ACHN (cell line): ENCODE measurements at places on chromosomes 6 and 20.
A peak's percentile ranks its signal among the peaks of the same experiment; 100 is the strongest.

DNA sequence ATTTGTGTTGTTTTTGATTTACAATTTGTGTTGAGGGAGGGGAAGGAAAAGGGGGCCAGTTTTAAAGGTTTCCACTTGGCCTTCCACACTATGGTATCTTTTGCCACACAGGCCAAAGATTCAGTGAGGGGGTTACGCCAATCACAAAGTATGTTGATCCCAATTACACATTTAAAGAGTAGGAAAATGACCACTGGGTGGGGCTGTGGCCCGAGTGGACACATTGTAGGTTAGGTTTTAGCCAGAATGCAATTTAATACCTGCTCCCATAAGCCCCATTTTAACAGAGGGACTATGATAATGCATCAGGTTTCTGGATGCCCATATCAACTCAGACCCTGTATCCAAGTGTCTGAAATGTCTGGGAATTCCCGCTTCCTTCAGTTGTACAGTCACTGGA, 15.6 kb downstream of the VGLL2 start:
- DNase-seq, result peak; percentile 2

GRCh38 chr6:44071670-44072451, 55.4 kb downstream of the MRPL14 start:
- DNase-seq, result peak; percentile 60

DNA sequence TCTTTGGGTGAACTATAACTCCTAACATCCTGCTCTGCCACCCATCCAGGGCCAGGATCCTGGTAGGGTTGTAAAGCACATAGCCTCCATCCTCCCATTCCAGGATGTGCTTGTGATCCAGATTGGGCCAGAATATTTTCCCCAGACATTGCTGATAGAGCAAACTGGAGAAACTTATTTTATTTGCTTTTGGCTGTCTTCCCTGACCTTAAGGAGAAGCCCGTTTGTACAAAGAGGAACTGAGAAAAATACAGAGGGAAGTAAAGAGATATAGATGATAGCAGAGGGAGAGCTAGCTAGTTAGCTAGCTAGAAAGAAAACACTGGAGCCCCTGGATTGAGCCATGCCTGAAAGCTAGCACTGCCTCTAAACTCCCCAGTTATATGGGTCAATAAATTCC, 9.0 kb upstream of the HDAC2 start:
- DNase-seq, result no peak

- DNase-seq, result no peak
Measured at GRCh38 chr6:170026751-170027646, 263.9 kb downstream of the DLL1 start.

DNA sequence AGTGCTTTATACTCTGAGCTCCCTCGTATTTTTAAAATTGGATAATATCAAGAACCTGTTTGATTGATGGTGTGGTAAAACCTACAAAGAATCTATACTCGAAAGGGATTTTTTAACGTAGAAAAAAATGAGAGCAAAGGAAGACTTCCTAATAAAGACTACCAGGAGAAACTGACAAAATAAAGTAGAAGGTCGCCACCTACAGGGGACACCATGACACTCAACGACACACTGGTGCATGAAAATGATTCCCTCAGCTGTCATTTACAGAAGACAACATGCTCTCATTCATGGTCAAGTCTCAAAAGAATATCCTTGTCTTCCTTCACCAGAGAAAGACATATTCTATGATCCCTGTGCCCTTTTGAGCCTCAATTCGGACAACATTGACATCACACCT, 10.1 kb upstream of the NHSL1 start:
- DNase-seq, result peak; percentile 57

- DNase-seq, result no peak
Measured at GRCh38 chr6:63816982-63817436, 181.4 kb downstream of the PHF3 start.

DNA sequence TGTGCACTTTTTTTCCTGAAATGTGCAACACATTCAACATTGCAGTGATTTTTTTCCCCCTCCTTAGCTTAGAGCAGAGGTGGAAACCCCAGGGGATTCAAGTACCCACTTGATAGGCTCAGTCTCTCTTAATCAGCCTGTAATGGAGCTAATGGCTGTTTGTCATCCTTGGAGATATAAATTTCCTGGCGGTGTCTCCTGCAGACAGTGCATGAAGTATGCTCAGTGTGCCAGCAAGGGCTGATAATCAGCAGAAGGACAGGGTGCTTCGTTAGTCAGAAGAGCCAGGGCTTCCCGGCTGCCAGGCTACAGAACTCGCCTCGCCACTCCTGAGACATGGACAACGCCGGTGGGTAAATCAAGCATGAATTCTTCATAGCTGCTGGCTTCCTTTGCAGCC, 69.8 kb upstream of the PHACTR2 start:
- DNase-seq, result no peak

- DNase-seq, result no peak
Measured at GRCh38 chr6:105495515-105495914, 92.6 kb upstream of the PREP start.

- no peak for DNase-seq
Measured at GRCh38 chr20:62650551-62651284, 8.4 kb downstream of the SLCO4A1 start.

- no peak for DNase-seq
Measured at GRCh38 chr6:132666118-132666517, 7.1 kb upstream of the TAAR1 start.

- DNase-seq, result no peak
Measured at GRCh38 chr6:110348961-110349690, 9.0 kb downstream of the METTL24 start.

- DNase-seq, result no peak
Measured at GRCh38 chr20:45579184-45579583, at the start of gene WFDC8. Gene WFDC8 (minus strand): TSS chr20:45579284. CDS start chr20:45579247, 37 bp downstream.

GRCh38 chr6:9540534-9541126, 874.2 kb downstream of the TFAP2A start:
- peak; percentile 56 for DNase-seq

- DNase-seq, result no peak
Measured at GRCh38 chr6:44373051-44373450, 14.5 kb upstream of the CDC5L start.

GRCh38 chr6:169075211-169075914, 178.3 kb downstream of the THBS2 start:
- DNase-seq, result no peak

- no peak for DNase-seq
Measured at GRCh38 chr20:37311710-37312355, 22.4 kb downstream of the MANBAL start.

GRCh38 chr20:11035211-11035610, 361.4 kb upstream of the JAG1 start:
- no peak for DNase-seq
